Hepatocyte (in vitro differentiated cells): ENCODE measurements at places on chromosomes 1 and 21.

GRCh38 chr1:43436371-43436770 lies 17.4 kb downstream of the HYI start:
- no peak for DNase-seq

DNA sequence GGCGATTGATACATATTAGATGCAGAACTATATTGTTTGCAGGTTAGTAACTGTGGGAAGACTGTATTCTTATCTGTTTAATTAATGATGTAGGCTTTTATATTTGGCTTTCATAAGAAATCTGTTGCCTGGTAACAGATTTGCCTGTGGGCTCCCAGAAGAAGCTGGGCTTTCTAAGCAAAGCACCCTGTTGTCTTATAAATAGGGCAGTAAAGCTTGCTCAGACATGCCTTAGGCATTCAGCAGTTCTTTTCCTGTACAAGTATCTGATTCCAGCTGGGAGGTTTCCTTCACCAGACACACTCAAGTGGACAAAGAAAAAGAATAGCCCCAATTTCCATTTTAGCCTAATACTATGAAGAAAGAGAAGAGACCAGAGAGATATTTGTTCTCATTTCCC lies 524.0 kb downstream of the LRRIQ3 start:
- no peak for DNase-seq

DNA sequence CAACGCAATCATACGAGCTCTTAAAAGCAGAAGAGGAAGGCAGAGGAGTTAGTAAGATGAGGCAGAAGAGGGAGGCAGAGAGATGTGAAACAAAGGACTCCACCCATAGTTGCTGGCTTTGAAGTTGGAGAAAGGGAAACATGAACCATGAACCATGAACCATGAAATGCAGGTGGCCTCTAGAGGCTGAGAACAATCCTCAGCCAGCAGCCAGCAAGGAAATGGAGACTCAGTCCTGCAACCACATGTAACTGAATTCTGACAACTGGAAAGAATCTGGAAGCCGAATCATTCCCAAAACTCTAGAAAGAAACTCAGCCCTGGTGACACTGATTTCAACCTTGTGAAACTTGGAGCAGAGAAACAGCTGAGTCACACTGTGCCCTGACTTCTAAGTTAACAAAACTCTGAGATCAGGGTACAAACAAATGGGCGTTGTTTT lies 10.1 kb downstream of the DIPK1A start:
- peak; percentile 17 for DNase-seq

DNA sequence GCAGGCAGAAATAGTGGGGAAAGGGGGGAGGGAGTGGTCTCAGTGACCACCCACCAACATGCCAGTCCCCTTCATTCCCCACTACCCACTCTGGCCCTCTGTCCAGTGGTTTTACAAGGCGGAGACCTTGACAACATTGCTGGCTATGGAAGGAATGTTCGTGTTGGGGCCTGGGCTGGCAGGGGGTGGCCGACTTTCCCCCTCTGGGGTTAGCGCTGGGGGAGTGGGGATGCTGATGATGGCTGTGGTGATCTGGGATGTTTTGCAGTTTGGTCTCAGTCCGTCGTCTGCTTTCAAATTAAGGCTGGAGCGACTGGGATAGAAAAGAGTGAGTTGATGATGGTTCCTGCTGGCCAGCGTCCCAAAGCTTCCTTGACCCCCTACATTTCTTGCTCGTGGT lies 20.3 kb downstream of the DDX20 start:
- DNase-seq, result no peak

DNA sequence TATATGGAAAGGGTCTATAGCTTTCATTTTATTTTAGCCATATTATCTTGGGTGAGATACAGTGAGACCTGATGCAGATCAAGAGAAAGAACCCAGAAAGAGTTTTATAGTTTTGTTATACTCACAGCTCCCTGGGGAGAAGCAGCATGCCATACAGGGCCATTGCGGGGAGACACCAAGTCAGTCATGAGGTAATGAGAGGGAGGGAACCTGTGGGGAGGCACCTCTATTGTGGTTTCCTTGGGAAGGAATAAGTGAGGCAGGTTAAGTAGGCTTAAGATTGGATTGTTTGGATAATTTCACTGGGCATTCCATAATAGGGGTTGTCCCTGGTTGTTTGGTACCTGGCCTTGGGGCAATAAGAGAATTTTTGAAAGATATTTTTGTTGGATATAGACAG lies 19.7 kb downstream of the AXDND1 start:
- DNase-seq, result no peak

- no peak for DNase-seq
Measured at GRCh38 chr1:77395051-77395450, 113.2 kb downstream of the AK5 start.

DNA sequence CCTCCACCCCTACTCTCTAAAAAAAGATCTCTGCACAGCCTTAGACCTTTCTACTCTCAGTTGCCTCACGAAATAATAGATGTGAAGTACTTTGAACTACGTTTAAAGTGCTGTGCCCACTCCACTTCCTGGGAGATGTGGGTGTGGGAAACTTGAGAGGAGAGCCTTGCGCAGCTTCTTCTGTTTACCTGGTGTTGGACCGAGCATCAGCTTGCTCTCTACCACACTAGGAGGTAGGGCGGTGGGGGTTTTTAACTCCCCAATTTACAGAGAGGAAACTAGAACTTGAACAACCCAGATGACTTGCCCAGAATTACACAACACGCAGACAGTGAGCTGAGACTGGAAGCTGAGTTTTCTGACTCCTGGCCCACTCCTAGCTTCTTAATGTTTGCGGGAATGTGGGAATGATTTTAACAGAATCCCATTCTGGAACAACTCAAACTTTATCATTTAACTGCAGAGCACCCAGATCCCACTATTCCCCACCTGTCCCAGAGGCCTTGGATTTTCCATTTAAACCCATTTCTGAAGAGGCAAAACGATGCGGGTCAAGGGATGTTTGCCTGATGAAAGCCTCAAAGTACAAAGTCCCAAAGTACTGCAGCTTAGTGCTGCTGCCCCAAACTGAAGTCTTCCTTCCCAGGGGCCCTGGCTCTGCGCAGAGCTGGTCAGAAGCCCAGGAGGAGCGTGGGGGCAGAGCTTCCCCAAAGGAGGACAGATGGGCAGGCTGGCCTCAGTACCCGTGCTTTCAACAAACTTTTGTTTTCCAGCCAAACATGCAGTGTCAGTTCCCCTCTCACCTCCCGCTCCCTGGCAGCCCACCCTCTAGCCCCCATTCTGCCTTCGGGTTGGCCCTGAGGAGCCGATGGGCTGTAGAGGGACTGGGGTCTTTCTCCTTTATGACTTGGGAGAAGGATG lies 19.0 kb downstream of the BTG2 start:
- no peak for DNase-seq

DNA sequence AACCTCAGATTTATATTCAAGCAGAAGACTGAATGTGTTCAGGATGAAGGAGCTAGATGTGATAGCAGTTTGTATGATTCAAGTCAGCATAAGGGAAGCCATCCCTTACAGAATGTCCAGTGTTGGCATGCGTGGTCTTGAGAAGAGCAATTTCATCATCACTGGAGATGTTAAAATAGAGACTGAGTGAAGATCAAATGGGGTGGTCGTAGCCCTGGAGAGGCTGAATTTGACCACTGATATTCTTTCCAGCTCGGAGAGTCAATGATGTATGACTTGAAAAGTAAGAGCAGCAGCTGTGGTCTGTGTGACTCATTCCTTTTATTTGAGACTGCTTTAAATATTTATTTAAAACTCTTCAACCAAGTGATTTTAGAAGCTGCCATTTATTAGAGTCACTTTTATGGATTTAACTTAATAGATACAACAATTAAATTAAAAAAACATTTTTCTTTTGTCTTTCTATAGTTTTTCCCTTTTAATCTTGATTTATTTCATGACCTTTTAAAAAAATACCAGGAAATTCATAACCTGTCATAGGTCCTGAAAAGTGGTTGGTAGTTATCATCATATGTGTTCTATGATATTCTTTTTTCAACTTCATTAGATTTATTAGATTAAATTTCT lies 15.5 kb downstream of the FMN2 start:
- DNase-seq, result no peak

DNA sequence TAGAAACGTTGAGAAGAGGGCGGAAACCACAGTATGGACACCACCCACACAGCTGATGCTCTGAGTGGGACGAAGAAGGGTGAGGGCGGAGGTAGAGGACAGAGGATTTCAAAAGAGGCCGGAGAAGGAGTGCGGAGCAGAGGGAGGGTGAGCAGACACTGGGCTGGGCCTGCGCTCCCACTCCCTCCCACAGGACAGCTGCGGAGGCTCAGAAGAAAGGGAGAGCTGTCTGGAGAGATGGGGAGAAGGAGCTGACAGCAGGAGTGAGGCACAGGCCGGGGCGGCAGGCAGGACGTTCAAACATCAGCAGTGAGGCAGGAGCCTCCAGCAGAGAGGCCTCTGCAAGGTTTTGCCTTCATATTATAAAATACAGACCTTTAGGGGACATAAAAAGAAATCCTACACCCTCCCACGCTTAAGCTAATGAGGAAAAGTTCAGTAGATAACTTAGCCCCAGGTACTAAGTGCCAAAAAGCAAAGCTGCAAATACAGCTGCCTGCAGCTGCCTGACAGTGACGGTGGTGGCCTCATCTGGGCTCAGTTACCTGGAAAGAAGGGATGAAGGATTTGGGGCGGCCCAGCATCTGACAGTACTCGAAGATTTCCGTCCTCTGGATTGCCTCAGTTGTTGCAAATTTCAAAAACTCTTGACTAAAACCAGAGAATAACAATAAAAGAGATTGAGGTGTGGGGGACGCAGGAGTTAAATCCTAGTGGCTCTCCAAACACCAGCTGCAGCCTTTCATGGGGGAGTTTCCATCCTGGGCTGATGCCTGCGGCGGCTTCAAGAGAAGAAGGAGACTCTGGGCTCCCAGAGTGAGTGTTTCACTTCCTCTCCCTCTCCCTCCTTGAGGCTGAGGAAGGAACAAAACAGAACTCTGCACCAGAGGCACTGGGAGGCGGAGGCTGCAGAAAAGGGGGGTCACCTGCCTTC lies 25.6 kb downstream of the SEC16B start:
- no peak for DNase-seq

GRCh38 chr1:18938008-18938706 lies 18.3 kb downstream of the IFFO2 start:
- DNase-seq, result no peak

DNA sequence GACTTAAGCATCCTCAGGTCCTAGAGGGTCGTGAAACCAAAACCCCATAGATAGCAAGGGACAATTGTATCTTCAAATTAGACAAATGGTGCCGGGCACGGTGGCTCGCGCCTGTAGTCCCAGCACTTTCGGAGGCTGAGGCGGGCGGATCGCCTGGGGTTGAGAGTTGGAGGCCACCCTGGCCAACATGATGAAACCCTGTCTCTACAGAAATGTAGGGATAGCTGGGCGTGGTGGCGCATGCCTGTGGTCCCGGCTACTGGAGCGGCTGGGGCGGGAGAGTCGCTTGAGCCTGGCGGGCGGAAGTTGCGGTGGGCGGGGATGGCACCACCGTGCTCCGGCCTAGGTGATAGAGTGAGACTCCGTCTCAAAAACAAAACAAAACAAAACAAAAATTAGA lies 780.6 kb downstream of the BRINP3 start:
- DNase-seq, result no peak

DNA sequence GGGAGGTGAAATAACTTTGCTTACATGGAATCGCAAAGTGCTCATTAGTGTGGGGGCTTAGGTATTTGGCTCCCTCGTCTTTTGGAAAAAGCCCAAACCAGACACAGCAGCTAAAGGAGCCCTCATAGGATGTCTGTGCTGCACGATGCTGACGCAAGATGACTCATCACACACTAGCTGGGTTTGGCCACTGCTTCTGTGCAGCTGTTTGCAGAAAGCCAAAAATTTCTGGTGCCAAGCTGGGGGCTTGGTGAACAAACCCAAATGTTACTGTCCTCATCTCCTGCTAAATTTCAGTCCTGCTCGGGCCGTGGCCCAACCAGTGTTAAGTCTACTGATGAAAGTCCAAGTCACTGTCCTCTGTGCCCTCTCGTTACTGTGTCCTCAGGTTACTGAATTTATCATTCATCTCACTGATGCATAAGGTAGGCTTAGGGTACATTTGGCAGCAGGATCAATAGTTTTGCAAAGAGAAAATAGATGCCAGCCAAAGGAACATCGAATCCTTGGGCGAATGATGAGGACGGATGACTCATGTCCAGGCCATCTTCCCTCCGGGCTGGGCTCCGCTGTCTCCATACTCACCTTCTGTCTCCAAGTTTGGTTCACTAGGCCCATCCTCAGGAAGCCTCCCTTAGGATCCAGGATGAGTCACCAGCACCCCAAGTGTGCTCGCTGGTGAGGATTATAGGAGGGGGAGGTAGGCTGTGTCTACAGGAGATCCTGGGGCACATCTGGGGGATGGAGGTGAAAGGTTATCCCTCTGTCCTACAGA lies 177.7 kb downstream of the ADSS2 start:
- DNase-seq, result peak; percentile 54

- DNase-seq, result no peak
Measured at GRCh38 chr1:11855430-11855829, 3.3 kb downstream of the NPPB start.

DNA sequence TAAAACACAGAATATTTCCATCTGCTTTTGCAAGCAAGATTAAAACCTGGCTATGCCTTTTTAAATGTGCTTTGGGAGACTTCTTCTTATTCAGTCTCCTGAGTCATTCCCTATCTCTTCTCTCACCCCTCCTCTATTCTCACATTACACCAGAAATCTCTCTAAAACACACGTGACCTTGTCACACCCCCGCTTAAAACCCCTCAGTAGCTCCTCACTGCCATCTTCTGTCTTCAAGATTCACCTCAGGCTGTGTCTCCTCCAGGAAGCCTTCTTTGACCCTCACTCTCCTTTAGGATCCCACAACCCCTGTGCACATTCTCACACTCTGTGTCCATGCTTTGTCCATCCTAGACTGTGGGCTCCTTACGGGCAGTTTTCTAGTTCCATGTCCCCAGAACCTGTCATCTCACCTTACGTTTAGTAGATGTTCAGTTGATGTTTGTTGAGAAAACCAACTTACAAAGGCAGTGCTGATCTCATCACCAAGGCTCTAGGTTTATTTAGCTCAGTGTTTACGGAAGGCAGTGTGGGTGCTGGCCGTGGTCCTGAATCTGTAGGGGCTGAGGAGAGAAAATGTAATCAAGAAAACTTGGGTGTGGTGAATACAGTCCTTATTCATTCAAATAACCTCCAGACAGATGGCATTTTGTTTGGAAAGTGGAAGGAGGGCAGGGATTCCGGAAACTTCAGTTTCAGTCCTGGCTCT lies 143.5 kb downstream of the DMRTA2 start:
- peak; percentile 52 for DNase-seq

- no peak for DNase-seq
Measured at GRCh38 chr1:213295860-213296259, 244.8 kb downstream of the RPS6KC1 start.

DNA sequence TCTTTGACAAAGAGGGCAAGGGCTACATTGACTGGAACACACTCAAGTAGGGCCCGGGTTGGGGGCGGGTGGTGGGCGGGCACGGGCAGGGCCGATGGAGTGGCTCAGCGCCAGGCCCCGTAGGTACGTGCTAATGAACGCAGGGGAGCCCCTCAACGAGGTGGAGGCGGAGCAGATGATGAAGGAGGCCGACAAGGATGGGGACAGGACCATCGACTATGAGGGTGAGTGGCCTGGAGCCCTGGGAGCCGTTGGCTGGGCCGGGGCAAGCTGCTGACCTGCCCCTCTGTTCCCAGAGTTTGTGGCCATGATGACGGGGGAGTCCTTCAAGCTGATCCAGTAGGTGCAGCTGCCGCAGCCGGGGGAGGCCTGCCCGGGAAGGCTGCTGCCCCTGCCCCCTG lies 1.8 kb downstream of the CALML6 start:
- DNase-seq, result peak; percentile 6

GRCh38 chr1:108556499-108556898 lies 3.4 kb upstream of the EEIG2 start:
- no peak for DNase-seq

- DNase-seq, result no peak
Measured at GRCh38 chr1:245939756-245940345, 567.2 kb downstream of the SMYD3 start.
